Esophagus squamous epithelium (tissue), 5 donors: ENCODE measurements at places on chromosomes 5 and 9.

DNA sequence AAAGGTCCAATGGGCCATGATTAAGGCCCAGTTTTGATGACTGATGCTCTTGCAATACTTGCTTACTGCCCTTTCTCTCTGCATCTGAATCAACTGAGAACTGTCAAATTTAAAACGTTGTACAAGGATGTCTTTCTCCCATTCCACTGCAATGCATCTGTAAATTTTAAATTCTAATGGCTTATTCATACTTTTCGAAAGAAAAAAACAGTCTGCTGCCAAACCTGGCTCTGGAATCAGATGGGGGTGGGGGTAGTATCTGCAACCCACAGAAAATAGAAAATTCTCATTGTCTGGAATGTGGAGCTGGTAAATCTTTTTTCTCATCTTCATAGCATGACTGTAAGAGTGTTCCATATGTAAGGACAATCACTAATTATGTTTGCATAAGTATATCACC is 371.8 kb upstream of the RFX3 start:
- H3K36me3 ChIP-seq = no peaks in the 10 kb centered on the region
- H3K4me3 ChIP-seq = no peak overlapping the region
- H3K4me1 ChIP-seq = no peaks in the 10 kb centered on the region
- no peak overlapping the region for H3K27ac ChIP-seq

GRCh38 chr5:60961685-60962084 is 16.7 kb downstream of the NDUFAF2 start:
- H3K36me3 ChIP-seq = no peaks in the 10 kb centered on the region
- no peaks in the 10 kb centered on the region for H3K27me3 ChIP-seq
- DNase-seq = no peak
- H3K4me1 ChIP-seq = no peaks in the 10 kb centered on the region

DNA sequence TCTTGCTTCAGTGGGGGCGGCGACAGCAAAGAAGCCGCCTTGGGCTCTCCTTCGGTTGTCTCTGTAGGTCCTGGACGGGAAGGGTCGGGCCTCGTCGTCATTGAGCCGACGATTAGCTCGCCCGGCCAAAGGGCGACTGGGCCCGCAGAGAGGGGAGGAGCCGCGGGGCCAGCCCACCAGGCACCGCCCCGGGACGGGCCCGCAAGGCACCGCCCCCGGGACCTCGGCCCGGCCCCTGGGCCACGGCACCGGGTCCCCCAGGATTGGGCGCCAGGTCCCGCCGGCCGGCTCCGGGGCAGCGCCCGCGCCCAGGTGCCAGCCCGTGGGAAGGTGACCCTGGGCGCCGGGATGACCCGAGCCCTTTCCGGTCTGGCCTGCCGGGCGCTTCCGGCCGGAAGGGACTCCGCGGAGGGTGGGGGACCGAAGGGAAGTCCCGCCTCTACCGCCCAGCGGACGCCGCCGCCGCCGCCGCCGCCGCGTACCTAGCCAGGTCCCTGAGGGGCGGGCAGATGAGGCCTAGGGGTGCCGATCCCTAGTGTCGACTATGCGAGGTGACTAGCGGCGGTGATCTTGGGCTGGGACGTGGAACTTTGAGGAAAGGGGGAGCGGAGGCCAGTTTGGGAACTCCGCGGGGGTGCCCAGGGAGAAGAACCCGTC is at the start of the genes GBA2 and RGP1:
Gene GBA2, minus strand, starts transcription at position 371 of the 657 bp plus-strand sequence. CDS start 524 bp downstream, outside the sequence.
Gene RGP1, plus strand, starts transcription at position 430 of the 657 bp plus-strand sequence. CDS start 469 bp downstream, outside the sequence.
- DNase-seq = no peak
- peaks cover 14% of the 10 kb centered on the region for H3K36me3 ChIP-seq
- peaks cover 34% of the 10 kb centered on the region for H3K4me1 ChIP-seq
- H3K4me3 ChIP-seq = peak within 1 kb of the TSS; percentile 92

- no peaks in the 10 kb centered on the region for H3K4me1 ChIP-seq
- no peak for DNase-seq
- no peak overlapping the region for H3K4me3 ChIP-seq
- no peaks in the 10 kb centered on the region for H3K36me3 ChIP-seq
- H3K27ac ChIP-seq = no peak overlapping the region
- no peaks in the 10 kb centered on the region for H3K27me3 ChIP-seq
These were observed 38.4 kb downstream of the LMX1B start for GRCh38 chr9:126652140-126652582.

- no peak overlapping the region for H3K27ac ChIP-seq
- H3K4me1 ChIP-seq = no peaks in the 10 kb centered on the region
- no peaks in the 10 kb centered on the region for H3K27me3 ChIP-seq
- H3K4me3 ChIP-seq = no peak overlapping the region
- no peak for DNase-seq
These were observed 139.8 kb downstream of the TMEM161B start for GRCh38 chr5:88128813-88129212.

GRCh38 chr5:142313682-142314081 is 11.1 kb downstream of the SPRY4 start:
- H3K27ac ChIP-seq = no peak overlapping the region
- H3K27me3 ChIP-seq = no peaks in the 10 kb centered on the region
- no peak for DNase-seq
- no peaks in the 10 kb centered on the region for H3K36me3 ChIP-seq

GRCh38 chr5:127609957-127610356 is 38.9 kb upstream of the CTXN3 start:
- no peak for DNase-seq
- no peaks in the 10 kb centered on the region for H3K27me3 ChIP-seq
- no peak overlapping the region for H3K27ac ChIP-seq
- no peaks in the 10 kb centered on the region for H3K4me1 ChIP-seq

GRCh38 chr9:81070689-81071088 is 618.7 kb downstream of the TLE1 start:
- no peaks in the 10 kb centered on the region for H3K27me3 ChIP-seq
- H3K27ac ChIP-seq = no peak overlapping the region
- H3K4me1 ChIP-seq = no peaks in the 10 kb centered on the region
- no peak for DNase-seq
- H3K4me3 ChIP-seq = no peak overlapping the region
- no peaks in the 10 kb centered on the region for H3K36me3 ChIP-seq
